NCI-H226 (cell line): ENCODE measurements at places on chromosomes 1 and 21.

- no peak for DNase-seq
These were observed 228.6 kb downstream of the COP1 start for GRCh38 chr1:175978476-175978875.

- DNase-seq, result no peak
These were observed 50.7 kb downstream of the KMO start for GRCh38 chr1:241582921-241583321.

DNA sequence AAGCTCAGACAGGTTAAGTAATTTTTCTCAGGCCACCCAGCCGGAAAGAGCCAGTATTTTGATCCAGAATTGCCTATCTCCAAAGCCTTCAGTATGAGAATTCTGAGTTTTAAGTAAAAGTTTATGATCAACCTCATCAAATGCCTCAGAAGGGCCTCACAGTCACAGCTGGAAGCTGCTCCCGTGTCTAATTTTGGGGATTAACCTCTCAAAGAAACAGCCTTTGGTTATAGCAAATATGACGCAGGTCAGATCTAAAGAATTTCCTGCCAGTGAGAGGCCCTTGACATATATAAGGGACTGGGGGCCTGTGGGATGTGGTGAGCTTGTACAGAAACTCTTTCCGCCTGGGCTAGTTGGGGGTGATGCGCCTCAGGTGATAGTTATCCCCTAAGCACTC, 2.3 kb downstream of the EXTL1 start:
- DNase-seq, result no peak

DNA sequence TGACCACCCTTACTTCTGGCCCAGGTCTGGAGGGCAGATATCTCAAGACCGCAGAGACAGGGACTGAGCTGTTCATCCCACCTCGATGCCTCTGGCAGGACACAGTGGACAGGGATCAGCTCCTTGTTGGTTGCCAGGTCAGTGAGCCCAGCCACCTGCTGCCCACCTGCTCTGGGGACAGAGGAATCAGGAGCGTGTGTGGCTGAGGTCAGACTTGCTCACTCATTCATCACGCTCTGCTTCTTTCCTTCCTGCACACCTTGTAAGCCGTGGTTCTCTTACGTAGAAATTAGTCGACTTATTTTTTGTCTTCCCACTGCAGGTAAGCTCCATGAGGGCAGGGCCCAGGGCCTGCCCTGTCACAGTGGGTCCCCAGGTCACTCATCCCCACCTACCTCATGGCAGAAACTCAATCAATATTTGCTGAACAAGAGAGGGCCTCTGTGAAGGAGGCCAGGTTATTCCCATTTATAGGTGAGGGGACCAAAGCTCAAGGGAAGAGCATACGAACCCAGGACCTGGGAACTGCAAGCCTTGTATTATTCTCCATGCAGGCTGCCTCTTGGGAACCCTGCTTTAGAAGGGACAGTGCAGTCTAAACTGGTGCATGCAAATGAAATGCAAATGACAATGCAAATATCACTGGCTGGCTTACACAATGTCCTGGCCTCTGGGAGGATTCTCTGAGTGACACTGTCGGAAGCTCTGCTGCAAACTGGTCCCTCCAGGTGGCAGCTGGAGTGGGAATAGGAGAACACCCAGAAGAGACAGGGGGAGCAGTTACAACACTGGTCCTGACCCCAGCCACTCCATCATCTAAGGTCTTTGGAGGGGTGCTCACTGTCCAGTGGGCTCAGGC, 58.4 kb upstream of the PAX7 start:
- DNase-seq, result no peak

- no peak for DNase-seq
These were observed 95.7 kb upstream of the WNT4 start for GRCh38 chr1:22238356-22239224.

DNA sequence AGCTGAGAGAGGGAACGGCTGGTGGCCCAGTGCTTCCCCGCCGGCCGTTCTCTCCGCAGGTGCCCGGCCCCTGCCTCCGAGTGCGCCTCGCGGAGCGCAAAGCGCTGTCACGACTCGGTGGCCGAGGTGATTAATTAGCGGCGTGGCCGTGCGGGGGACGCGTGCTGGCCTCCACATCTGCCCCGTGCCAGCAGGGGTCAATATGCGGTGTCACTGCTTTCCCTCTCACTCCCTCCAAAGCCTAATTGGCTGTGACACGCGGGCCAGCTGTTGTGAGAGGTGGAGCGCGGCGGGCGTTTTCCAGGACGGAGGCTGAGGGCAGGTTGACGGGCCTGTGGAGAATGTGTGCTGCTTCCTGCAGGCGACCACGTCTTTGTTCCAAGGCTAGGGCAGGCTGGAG, 239.0 kb downstream of the LMX1A start:
- no peak for DNase-seq

DNA sequence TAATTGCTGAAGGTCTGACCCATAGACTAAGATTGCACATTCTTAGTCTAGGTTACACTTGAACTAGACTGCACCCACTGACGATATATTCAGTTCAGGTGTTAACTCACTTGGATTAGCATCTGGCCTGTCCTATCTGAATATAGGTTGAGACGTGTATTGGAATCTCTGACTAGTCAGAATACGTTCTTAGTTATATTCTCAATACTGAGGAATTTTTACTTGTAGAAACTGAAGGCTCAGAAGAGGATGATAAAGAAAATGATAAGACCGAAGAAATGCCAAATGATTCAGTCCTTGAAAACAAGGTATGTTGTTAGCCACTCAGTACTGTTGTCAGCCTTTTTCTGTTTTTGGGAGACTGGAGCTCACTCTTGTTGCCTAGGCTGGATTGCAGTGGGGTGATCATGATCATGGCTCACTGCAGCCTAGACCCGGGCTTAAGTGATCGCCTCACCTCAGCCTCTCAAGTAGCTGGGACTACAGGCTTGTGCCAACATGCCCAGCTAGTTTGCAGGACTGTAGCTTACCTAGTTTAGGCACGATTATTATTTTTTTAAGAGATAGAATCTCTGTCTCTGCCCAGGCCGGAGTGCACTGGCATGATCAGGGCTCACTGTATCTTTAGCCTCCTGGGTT, 10.8 kb downstream of the CCDC17 start:
- no peak for DNase-seq

DNA sequence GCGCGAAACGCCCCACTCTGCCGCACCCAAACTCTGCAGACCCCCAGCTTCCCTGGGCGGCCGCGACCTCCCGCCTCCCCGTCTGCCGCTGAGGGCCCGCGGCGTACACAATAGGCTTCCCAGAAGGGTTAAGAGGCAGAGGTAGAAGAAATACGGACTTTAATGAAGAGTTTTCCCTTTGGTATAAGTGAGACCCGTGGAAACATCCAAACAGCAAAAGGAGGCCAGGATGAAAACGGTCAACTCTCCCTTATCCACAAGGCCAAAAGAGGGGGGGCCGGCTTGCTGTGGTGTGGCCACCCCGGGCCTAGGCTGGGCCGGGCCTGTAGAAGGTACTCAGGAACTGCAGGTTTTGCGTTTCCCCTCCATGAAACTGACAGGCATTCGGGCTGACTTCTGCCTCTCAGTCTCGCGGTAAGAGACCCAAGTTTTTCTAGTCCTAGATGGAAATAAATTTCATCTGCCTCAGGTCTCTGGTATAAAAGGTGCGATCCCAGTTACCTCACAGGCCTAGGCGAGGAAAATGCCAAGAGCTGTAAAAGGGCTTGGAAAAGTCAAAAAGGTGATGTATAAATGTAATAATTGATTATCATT, 671 bp upstream of the PYGO2 start:
- no peak for DNase-seq

GRCh38 chr1:156118177-156118868, 3.8 kb downstream of the LMNA start:
- DNase-seq, result no peak

- no peak for DNase-seq
These were observed 24.9 kb downstream of the ZNF697 start for GRCh38 chr1:119623193-119623515.

GRCh38 chr1:15885701-15886610, 38.4 kb downstream of the SPEN start:
- peak; percentile 88 for DNase-seq

- no peak for DNase-seq
These were observed 21.9 kb upstream of the XPR1 start for GRCh38 chr1:180609643-180610555.

- DNase-seq, result no peak
These were observed 133.8 kb downstream of the PTPRC start for GRCh38 chr1:198772626-198773025.

GRCh38 chr21:21345872-21346271, 347.7 kb downstream of the NCAM2 start:
- no peak for DNase-seq

- no peak for DNase-seq
These were observed 11.8 kb upstream of the CSF1 start for GRCh38 chr1:109898842-109899241.

DNA sequence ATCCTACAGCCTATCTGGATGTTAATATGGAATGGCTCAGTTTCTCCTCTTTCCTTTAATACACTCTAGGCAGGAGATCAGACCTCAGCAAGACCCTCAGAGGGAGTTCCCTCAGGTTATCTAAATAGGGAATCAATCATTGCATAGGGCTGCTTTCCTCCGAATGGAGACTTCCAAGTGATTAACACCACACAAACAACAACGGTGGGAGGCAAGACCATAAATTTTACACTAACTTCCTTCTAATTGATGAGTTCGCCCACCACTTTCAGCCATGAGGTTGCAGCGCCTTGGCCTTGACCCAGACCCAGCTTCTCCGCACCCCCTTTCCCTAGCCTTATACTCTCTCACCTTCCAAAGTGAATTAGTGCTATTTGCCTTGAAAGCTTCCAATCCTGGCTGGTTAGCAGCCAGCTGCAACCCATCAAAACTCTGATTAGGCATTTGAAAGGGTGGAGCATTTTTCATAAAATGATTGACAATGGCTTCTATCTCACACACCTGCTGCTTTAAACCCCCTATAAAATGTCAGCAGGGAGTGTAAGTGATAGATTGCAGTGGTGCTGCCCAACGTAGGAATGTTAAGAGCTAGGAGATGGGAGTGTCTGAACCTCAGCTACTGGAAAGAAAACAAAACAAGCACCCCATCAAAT, 534.9 kb upstream of the USP24 start:
- DNase-seq, result no peak

DNA sequence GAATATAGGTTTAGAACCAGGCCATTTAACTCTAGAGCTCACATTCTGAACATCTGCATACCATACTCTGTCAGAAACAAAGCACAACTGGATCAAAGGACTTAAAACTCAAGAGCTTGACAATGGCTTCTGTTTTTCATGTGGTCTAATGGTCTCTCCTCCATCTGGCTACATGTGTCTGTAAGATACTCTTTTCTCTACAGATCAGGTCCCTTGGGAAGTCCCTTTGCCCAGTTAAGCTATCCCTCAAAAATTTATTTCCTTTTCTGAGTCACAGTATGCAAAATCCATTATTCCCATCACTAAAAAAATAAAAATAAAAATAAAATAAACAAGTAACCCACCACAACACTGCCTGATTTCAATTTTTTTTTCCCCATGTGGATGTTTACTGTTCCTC, 357.0 kb upstream of the PRMT6 start:
- DNase-seq, result no peak

DNA sequence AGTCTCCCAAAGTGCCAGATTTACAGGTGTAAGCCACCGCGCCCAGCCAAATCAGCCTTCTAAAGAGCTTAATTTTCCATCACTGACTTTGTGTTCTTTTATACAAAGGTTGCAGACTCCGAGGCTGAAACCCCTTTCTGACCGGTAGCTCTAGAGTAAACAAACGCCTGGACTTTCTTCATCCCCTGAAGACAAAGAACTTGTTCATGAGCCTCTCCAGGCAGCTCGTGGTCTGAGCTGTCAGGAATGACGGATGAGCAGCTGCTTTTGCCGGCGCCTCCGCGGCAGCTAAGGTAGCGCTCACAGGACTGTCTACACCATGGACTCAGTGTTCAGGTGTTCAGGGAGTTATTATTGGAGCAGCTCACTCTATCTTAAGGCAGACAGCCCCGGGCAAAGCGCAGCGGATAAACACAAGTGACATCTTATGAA, 128.5 kb upstream of the ERRFI1 start:
- DNase-seq, result peak; percentile 93
